Omental fat pad (tissue), 4 donors: ENCODE measurements at places on chromosomes 2 and 18. TPM values are rescaled to one million over a fixed set of nuclear protein-coding genes. Genes with fewer than 3 reads are reported as not detected.

- no peak for DNase-seq
These were observed 11.0 kb upstream of the PLEKHM3 start for GRCh38 chr2:208036357-208036756.

DNA sequence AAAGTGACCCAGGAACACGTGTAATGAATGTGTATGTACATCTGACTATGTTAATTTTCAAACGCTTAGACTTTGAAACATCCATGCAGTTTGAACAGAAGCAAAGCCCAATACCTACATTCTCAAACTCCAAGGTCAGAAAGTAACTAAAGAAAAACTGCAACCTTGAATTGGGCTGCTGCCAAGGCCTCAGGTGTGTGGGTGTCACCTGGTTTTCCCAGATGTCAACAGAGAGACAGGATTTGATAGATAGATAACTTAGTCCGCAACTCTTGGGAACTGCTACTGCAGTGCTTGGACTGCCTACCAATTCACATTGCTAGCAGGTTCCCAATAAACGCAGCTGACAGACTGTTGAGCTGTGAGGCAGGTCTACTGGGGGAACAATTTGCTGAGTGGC, 78.7 kb upstream of the PAPOLG start:
- no peak for DNase-seq

- no peak for DNase-seq
These were observed 45.2 kb downstream of the NCK2 start for GRCh38 chr2:105789745-105790460.

The NOSTRIN gene
- total RNA-seq: 197 TPM

The USP14 gene
- total RNA-seq: 38.8 TPM

The DLX2 gene
- not detected for total RNA-seq

The TMEM87B gene
- total RNA-seq: 24.2 TPM
